ENCODE measurements at places on chromosomes 3 and 15.

GRCh38 chr3:139774560-139775302, 97.0 kb upstream of the NMNAT3 start:
- DNase-seq = no peak

- no peak for DNase-seq
Measured at GRCh38 chr3:13098192-13098988, 25.2 kb upstream of the IQSEC1 start.

DNA sequence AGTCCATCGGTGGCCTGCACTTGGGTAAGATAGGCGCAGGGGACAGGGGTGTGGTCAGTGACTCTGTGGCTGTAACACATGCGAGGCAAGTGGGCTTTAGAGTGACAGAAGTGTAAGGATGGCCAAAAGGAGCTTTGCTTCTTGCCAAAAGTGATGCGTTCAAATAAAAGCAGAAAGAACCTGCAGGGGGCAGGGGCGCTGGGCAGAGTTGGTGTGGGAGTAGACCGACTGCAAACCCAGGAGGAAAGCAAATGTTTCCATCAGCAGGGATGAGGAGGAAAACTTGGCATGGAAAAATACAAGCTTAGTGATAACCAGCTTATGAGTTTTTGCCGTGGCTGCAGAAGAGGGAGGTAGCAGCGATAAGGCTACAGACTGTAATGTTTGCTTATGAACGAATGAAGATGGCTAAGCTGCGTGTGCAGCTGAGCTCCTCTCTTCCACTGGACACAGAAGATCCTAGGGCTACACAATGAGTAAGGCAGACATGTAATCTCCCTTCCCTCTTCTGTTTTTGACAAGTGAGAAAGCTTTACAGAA, 149.4 kb downstream of the WNT5A start:
- DNase-seq = no peak

DNA sequence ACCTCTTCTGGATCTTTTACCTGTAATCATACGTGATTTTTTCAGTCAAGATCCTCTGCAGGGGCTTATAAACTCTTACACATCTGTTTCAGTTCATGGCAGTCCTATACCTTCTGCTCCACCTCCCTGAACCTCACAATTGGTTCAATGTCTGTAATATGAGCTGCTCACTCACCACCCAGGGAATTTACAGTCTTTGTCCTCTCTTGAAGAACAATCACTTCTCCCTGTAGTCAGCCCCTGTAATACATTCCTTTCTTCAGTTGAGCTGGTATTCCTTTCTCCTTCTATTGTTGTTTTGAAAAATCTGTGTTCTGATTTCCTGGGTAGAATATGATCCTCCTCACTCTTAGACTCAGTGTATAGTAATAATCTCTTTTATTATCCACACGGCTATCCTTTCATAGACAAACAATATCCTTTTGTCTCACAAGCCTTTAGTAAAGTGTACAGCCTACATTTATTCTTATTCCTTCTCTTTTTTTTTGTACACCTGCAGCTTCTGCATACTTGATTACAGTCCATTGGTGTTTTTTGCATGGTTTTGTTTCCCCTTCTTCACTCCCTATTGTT, 101.8 kb downstream of the NECTIN3 start:
- no peak for DNase-seq

- no peak for DNase-seq
Measured at GRCh38 chr15:89813381-89814111, 1.1 kb downstream of the ANPEP start.

- no peak for DNase-seq
Measured at GRCh38 chr3:124663690-124664089, 66.6 kb upstream of the UMPS start.

- DNase-seq = no peak
Measured at GRCh38 chr3:9349321-9350117, 13.3 kb upstream of the THUMPD3 start.

- DNase-seq = peak; percentile 41
Measured at GRCh38 chr3:167031364-167032049, 348.6 kb downstream of the ZBBX start.

DNA sequence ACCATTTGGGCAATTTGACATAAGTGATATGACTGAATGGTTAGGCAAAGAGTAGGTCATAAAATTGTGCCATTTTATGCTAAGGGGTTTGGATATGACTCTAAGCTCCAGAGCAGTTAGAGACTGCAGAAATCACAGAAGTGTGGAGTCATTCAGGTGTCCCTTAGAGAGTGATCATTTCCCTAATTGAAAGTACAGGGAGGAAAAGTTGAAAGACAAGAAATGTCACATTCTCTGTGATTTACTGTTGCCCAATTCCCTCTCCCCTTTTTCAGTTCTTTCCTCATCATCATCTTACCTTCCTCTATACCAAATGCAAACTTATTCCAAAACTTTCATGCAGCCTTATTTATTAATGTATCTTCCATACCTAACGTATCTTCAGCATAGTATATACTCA, 2.7 kb upstream of the GOLGB1 start:
- DNase-seq = no peak

GRCh38 chr3:81995329-81995728, 233.9 kb upstream of the GBE1 start:
- no peak for DNase-seq

- no peak for DNase-seq
Measured at GRCh38 chr3:155946178-155946577, 75.7 kb downstream of the GMPS start.

GRCh38 chr3:42822828-42823227, 13.6 kb downstream of the ACKR2 start:
- no peak for DNase-seq

DNA sequence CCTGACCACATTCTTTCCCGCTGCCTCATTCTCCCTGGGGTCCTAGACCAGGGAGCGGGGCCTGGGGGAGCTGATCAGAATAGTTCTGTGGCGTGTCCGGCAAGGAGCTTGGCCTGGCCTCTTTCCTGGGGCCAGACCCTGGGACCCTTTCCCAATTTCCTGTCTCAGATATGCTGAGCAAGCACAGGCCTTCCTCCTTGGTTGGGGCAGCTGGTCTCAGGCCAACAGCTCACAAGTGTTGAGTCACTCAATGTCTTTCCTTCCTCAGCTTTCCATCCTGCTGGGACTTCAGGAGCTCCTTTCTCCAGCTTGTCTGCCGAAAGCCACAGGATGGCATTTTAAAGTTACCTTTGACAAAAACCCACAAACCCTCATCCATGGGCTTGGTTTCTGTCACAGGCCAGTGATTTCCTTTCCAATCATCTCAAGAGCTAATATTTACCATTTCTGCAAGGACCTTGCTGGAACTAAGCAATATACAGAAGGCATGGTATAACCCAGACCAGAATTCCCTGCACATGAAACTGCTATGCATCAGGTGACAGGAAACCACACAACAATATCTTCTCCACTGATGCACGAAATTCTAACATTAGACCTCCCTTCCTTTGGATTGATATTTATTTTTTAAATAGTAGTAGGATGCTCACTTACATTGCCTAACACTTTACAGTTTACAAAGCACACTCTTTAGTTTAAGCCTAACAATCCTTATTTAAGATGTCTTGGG, 19.5 kb upstream of the TIMP4 start:
- DNase-seq = no peak

GRCh38 chr3:70970171-70970570, 613.4 kb downstream of the FOXP1 start:
- DNase-seq = no peak

- DNase-seq = no peak
Measured at GRCh38 chr3:33889394-33890039, 91.1 kb downstream of the PDCD6IP start.

GRCh38 chr3:63990733-63991132, 32.6 kb downstream of the PSMD6 start:
- DNase-seq = no peak

DNA sequence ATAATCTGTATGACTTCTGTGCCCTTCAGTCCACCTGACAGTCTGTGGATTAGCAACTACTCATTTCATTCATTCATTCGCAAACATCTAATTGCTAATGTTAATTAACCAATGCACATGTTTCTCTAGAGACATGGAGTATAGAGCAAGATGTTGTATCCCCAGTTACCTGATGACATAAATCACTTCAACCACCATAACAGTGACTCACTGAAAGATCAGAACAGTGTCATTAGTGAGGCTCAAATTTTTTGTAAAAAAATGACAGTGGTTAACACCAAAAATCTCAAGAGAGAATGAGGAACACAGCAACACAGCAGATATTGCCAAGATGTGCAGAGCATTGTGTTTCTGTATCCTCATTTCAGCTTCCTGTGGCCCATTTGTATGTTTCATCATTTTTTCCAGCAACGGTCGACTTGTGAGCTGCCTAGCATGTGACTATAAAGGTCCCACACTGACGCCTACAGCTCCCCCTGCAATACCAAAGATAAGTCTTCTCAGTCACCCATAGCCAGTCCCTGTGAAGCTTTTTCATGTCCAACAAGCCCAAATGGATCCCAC, 3.7 kb upstream of the PLD1 start:
- DNase-seq = no peak

DNA sequence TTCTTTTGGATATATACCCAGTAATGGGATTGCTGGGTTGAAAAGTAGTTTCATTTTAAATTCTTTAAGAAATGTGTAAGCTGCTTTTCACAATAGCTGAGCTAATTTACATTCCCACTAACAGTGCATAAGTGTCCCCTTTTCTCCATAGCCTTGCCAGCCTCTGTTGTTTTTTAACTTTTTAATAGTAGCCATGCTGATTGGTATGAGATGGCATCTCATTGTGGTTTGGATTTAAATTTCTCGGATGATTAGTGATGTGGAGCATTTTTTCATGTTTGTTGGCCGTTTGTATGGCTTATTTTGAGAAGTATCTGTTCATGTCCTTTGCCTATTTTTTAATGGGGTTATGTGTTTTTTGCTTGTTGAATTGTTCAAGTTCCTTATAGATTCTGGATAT, 444.3 kb upstream of the ATP11B start:
- no peak for DNase-seq

DNA sequence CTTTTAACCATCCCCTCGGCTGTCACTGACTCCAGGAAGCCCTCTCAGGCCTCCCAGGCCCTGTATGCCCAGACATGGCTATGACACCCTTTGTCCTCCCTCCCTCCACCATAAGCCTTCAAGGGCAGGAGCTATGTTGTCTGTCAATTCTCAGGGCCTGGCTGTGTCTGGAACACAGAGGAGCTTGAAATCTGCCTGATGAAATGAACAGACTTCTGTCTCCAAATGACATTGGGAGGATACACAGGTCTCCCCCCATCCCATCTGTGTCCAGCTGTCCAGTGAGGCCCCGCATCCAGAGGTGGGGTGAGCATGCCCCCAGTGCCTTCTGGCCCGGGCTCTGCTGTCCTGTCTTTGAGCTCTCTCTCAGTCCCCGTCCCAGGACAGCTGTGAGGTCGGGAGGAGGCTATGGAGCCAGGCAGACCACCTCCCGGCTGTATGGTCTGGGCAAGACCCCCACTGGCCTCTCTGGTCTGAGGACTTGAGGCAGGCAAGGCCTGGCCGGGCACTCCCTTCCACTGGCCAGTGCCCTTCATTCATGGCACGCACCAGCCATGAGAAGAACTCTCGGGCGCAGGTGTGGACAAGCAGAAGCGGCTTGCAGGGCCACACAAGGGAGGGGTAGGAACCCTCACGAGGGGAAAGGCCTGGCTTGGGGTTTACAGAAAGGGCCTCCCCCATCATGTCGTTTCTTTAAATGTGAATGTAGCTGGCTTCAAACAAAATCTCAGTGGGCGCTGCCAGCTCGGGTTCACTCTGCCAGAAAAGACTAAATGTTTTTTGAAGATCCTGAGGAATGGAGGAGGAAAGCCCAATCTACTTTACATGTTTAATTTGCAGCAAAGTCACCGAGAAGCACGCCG, 38.9 kb downstream of the PCSK6 start:
- DNase-seq = no peak

DNA sequence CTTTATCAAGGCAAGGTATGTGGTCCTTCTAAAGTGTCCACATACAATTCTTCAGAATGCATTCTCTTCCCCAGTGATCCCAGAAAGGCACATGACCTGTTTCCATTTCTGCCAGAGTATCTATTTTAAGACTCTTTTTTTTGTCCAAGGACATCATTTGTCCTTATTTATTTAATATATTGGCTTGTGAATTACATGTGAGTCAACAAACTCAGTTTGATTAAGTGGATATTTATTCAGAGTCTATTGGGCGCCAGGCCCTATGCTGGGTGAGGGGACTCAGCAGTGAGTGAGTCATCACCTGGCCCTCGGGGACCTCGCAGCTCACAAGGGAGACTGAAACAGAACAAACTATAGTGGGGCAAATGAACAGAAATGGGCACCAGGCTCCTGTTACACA, 136.8 kb downstream of the SNRK start:
- no peak for DNase-seq

GRCh38 chr15:89494941-89495637, 1.3 kb downstream of the RHCG start:
- peak; percentile 50 for DNase-seq

DNA sequence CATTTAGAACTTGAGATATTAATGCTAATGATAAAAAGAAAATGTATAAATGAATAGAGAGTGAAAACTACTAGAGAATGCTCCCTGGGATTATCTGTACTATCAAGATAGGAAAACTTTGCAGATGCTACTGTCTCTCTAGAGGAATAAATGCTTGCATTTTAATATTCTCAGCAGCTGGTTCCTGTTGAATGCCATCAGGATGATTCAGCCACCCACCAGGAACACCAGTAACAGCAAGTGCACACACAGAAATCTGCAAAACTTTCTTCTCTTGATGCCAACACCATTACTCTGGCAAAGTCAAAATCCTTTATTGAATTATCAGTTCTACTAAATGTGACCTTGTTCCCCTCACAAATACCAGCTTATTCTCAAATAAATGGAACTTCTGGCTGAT, 148.4 kb downstream of the TIGIT start:
- DNase-seq = no peak

GRCh38 chr3:109702252-109702651, 364.9 kb upstream of the DPPA4 start:
- DNase-seq = no peak

GRCh38 chr3:150240891-150241290, 167.2 kb upstream of the TSC22D2 start:
- DNase-seq = no peak

Data from WERI-Rb-1 (cell line).